ENCODE measurements at places on chromosomes 3 and 15.
A peak's percentile ranks its signal among the peaks of the same experiment; 100 is the strongest.

DNA sequence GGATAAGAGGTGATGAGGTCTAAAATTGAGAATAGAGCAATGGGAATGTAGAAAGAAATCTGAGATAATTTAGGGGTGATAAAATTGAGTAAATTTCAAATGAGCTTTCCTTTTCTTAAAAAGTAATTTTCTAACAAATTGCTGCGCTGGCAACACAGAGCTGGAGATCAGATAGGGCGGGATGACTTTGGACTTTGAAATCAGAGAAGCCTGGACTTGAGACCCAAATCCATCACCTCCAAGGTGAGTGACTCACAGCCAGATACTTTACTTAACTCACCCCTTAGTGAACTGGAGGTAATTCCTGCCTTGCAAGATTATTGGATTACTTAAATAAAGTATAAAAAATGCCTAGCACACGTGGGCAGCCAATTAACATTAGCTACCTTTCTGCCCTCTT is 80.8 kb downstream of the P2RY1 start:
- DNase-seq: no peak

GRCh38 chr15:64642875-64643274 is 132.5 kb downstream of the RBPMS2 start:
- DNase-seq: no peak

GRCh38 chr15:58762731-58763130 is 8.4 kb upstream of the MINDY2 start:
- no peak for DNase-seq

GRCh38 chr3:72460205-72461174 is 387.8 kb downstream of the SHQ1 start:
- DNase-seq: no peak

DNA sequence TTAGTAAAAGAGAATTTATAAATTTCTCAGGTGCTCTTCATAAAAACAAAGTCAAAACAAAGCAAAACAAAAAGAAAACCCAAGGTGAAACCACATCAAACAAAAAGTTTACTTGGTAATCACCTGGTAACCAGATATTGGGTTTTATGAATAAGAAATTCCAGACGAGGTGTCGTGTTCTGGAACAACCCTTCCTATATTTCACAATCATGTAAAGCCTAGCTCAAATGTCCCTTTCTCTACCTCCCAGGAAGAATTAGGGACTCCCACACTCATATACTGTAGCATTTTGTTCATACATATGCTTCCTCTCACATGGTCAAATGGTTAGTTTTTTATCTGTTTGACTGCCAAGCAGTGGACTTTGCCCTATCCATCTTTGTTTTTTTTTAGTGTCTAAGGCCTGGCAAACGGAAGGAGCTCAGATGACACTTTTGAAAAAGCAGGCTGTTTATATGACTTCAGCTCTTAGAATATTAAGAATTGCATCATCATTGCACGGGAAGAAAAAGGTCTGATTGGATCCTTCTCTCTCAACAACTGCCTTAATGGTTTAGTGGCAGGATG is 326.7 kb upstream of the TBL1XR1 start:
- peak; percentile 9 for DNase-seq

DNA sequence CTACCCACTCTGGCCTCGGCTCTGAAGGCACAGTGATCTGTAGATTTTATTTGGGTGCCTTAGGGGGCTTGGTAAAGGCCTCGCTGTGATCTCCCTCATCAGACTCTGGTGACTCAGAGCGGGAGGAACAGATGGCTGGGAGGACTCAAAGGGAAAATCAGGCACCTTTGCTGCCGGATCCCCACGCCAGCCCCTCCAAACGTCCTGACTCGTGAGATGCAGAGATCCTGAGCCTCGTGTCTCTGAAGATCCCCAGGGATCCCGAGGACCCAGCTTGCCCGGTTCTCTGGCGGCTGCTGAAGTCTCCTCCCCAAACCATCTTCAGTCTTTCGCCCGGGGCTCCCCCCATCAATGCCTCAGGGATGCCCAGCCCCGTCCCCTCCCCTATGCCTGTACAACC is 32.8 kb downstream of the MUC20 start:
- DNase-seq: no peak

DNA sequence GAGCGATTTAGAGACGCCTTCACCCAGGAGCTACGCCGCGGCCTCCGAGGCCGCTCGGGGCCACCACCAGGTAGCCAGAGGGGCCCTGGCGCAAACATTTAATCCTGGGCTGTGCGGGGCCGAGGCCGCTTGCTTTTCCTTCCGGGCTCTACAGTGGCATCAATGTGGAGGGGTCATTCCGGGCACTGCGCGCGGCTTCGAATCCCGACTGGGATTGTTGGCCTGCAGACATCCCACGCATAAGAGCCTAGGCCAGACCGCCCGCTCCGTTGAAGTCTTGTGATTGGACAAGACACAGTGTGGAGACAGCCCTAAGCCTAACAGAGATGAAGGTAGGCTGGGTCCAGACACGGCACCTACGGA is 568 bp upstream of the NCBP2 start:
- no peak for DNase-seq

DNA sequence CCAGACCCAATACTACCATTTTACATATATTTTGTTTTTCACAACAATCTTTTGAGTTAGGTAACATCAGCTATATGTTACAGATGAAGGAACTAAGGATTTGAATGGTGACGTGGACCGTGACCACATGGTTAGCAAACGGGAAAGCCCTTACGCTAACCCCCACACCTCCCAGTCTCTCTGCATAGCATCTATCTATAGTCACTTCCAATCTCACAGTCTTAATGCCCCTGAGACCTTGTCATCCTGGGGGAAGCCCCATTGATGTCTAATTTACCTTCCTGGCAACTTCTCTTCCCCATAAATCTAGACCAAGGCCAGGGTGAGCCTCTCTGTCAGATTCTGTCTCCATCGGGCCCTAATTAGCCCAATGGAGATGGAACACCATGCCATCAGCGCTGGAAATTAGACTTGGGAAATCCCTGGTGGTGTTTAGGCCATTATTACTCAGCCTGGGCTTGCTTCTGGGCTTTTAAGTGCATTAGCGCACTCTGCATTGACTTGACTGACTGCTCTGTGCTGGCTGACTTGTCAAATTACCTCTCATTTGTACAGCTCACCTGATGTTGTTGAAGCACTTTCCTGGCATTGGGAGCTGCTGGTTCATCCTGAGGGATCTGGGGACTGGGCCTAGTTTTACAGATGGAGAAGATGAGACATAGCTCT is 34.0 kb upstream of the SH3GL3 start:
- no peak for DNase-seq

DNA sequence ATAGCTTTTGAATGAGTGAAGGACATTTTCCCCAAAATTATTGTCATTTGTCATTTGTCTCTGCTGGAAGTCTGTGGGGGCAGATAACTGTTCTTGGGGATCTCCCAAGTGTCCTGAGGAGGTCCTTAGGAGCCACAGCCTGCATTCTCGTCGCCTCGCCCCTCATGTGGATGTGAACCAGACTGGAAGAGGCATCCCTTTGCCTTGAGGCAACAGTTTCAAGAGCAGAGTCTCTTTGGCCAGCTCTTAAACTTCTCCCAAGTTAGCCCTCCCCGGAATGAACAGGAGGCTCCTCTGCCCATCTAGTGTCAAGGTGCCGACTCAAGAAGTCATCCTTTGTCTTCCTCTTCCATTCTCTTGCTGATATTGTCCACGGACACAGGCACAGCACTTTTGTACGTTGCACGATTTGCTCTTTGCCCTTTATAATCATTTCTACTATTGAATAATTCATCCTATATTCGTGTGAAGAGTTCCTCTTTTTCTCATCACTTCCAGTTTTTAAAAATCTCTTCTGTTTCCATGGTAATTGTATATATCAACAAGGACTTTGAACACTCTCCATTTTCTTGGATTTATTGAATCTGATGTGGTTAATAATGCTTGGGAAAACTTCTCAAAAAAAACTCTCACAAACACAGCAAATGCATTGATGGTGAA is 40.8 kb upstream of the CD47 start:
- no peak for DNase-seq

GRCh38 chr3:43855674-43856299 is 165.0 kb downstream of the ABHD5 start:
- DNase-seq: peak; percentile 52

- no peak for DNase-seq
Observed at GRCh38 chr3:70111411-70111810, 111.9 kb downstream of the SAMMSON start.

- DNase-seq: no peak
Observed at GRCh38 chr3:169054471-169054870, 609.0 kb downstream of the MECOM start.

DNA sequence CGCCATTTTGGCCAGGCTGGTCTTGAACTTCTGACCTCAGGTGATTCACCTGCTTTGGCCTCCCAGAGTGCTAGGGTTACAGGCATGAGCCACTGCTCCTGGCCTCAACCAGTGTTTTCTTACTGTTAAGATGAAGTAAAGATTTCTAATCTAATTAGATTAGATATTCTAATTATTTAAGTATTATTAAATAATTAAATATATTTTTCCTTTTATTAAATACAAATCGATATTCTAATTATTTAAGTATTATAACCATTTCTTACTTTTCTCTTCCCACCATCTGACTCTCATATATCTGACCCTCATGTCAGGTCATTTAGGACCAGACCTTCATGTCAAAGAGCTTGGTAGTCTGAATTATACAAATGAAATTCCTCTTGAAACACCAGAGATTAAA is 1291.9 kb upstream of the EPHA6 start:
- DNase-seq: no peak

DNA sequence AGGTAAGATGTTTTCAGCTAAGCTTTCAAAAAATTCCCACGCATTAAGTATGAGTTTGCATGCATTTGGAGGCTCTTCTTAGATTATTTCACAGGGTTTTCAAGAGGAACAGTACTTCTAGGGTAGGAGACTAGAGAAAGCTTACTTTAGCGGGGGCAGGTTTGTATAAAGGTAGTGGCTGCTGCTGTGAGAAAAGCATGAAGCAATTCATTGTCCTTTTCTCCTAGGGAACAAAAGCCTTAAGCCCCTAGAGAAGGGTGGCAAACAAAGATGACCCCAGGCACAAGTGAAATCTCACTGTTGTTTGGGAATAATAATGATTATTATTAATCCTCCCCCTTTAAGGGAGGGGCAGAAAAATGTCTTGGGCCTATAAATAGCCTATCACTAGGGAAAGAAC is 310.7 kb downstream of the DIPK2A start:
- DNase-seq: no peak

DNA sequence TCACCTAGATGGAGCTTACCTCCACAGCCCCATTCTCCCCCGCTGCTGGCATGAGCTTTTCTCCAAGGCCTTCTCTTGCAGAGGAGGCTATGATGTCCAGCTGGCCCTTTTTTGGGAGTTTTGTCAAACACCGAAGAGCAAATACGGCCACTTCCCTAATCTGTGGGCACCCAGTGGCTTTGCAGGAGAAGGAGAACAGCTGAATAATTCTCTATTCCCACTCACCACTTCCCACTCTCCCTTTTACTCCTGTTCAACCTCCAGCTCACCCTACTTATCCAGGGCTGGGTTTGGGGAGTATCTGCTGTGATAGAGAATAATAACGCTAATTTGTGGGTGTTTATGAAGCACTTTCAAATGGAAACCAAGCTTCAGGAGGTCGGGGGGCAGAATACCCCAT is 93.0 kb downstream of the AAGAB start:
- no peak for DNase-seq

- no peak for DNase-seq
Observed at GRCh38 chr3:196519718-196520082, 4.6 kb upstream of the SMCO1 start.

GRCh38 chr3:71907996-71908395 is 123.0 kb upstream of the PROK2 start:
- DNase-seq: no peak

DNA sequence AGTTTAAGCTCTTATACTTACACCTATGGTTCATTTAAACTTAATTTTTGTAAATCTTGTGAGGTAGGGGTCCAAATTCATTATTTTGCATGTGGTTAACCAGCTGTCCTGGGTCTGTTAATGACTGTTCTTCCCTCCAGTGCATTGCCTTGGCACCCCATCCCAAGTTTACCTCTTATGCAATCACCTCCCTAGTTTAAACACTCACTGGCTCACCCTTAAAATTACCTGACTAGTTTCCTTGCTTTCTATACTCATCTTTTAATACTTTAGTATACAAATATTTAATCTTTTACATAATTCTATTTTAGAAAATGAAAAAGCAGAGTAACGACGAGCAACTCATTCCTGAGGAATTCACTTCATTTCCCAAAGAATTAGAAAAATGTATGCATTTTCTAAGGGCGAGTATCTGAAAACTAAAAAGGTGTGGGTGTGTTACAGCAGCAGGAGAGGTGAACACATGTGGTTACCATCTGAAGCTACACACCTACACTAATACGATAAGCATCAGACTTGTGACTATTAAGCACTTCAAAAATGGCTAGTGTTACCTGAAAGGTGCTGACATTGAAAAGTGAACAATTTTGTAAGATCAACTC is 33.7 kb downstream of the TJP1 start:
- no peak for DNase-seq
